Spleen (tissue), 13 donors: ENCODE measurements at places on chromosomes 7 and 10. TPM values are rescaled to one million over a fixed set of nuclear protein-coding genes. Genes with fewer than 3 reads are reported as not detected.

Gene MAPK8
- total RNA-seq, result 61.4 TPM

DNA sequence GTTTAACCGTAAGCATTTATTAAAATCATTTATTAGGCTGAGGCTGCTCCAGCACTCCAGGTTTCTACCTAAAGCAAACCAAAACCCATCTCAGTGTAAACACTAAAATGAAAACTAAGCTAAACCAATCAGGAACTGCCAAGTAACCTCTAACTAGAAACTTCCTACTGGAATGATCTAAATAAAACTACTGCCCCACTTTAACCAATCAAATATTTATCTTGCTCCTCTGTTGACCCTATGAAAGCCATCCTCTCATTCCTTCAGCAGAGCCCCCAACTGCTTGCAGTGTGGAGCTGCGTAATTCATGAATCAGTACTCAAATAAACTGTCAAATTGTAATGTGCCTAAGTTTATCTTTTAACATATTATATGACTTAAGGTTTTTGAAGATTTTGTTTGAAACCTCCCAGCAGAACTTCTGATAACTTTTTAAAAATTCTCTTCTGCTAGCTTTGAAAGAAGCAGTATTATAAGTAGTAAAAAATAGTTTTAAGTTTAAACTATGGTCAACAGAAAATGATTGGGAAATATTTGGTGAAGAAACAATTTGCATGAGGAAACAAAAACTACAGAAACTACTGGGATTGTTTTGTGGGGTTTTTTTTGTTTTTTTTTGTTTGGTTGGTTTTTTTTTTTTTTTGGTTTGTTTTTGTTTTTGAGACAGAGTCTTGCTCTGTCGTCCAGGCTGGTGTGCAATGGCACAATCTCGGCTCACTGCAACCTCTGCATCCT, 47.4 kb downstream of the GPR37 start:
- no peak overlapping the region for H3K27ac ChIP-seq
- no peaks in the 10 kb centered on the region for H3K27me3 ChIP-seq
- no peak overlapping the region for H3K4me3 ChIP-seq
- no peak for DNase-seq
- H3K4me1 ChIP-seq, result no peaks in the 10 kb centered on the region

DNA sequence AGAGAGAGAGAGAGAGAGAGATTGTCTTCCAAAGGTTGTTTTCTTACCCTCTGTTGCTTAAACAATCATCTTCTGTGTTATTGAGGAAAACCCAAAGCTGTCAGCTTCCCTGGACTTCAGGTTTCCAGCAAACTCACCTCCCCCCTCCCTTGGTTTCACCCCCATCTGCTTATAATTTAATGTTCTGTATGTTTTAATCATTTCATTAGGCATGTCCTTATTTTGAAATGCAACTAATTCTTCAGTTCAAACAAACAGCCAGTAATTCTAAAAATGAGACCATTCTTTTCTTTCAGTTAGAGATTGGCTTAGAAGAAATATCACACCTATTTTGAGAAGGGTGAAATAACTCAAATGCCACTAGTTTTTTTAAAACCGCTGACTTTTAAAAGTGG, 102.9 kb downstream of the FAM204A start:
- DNase-seq, result no peak
- H3K27me3 ChIP-seq, result peaks cover 88% of the 10 kb centered on the region
- no peaks in the 10 kb centered on the region for H3K4me1 ChIP-seq
- no peak overlapping the region for H3K4me3 ChIP-seq

DNA sequence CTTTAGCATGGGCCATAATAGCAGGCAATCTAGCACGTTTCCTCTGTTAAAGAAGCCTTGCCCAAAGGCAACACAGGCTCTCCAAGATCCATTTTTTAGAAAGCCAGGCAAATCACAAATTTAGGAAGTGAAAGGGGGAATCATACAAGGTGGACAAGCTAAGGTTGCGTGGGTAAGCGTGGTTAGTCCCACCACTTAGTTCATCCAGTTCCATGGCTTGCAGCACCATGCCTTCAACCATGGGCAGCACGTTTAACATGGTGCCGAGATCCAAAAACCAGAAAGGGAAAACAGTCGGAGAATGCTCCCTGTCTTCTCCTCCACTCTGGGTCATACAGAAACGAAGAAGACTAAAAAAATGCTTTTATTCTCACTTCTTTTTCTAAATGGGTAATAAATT, 234.4 kb upstream of the IMMP2L start:
- no peaks in the 10 kb centered on the region for H3K36me3 ChIP-seq
- no peaks in the 10 kb centered on the region for H3K27me3 ChIP-seq
- no peak for DNase-seq
- no peaks in the 10 kb centered on the region for H3K4me1 ChIP-seq

DNA sequence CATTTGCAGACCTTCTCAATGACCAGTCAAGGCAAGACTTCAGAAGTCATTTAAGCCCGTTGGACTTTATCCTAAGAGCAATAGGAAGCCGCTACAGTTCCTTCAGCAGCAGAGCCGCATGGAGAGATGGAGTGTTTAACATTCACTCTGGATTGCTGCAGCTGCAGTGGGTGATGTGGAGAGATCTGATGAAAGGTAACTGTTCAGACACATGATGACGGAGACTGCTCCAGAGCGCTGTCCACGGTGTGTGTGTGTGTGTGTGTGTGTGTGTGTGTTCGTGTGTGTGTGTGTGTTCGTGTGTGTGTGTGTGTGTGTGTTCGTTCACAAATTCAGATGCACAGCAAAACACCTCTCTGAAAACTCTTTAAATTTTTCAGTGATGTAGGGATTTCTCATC, 37.0 kb downstream of the SEC61G start:
- no peak overlapping the region for H3K4me3 ChIP-seq
- H3K27ac ChIP-seq, result no peak overlapping the region
- H3K27me3 ChIP-seq, result no peaks in the 10 kb centered on the region

DNA sequence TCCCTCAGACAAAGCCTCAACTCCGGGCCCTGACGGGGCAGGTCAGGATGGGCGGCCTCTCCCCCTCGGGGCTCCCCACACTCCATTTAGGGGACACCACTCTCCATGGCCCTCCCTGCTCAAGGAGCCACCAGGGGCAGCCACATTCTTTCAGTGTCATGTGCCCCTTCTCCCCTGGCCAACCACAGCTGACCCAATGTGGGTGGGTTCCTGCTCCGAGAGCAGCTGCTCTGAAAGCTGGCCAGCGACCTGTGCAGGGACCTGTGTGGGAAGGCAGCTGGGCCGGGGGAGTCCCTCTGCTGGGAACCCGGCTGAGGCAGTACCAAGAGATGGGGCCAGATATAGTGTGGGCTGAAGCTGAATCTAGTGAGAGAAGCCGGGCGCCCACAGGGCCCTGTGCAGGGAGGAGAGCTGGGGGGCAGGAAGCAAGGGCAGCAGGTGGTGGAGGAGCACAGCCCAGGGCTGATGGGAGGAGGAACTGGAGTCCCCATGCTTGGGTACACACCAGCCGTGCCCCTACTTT, 40.6 kb upstream of the NPFFR1 start:
- no peak overlapping the region for H3K27ac ChIP-seq
- peaks cover 26% of the 10 kb centered on the region for H3K4me1 ChIP-seq
- H3K36me3 ChIP-seq, result no peaks in the 10 kb centered on the region
- no peak overlapping the region for H3K4me3 ChIP-seq
- no peak for DNase-seq
- H3K27me3 ChIP-seq, result no peaks in the 10 kb centered on the region
